SIG-M5 (cell line): ENCODE measurements at places on chromosomes 3 and 15.

- DNase-seq = no peak
These were observed 6.5 kb upstream of the THBS1 start for GRCh38 chr15:39574427-39574826.

- DNase-seq = no peak
These were observed 35.0 kb downstream of the TNK2 start for GRCh38 chr3:195873281-195873887.

GRCh38 chr3:7695049-7695448 lies 806.6 kb upstream of the LMCD1 start:
- no peak for DNase-seq

GRCh38 chr3:179330438-179330837 lies 7.6 kb downstream of the ZNF639 start:
- no peak for DNase-seq

DNA sequence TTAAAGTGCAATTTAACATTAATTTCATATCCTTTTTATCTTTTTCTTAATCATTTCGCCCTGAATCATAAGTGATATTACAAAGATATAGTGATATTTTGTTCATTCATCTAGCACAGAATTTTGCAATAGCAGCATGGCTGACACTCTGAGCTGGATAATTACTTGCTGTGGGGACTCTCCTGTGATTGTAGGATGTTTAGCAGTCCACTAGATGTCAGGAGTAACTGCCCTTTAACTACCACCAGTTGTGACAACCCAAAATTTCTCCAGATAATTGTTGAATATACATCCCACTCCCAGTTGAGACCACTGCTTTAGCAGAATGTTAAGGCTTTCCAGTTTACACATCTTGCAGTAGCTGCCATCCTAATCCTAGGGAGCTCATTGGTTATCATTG lies 196.8 kb upstream of the MBNL1 start:
- DNase-seq = no peak
